HCT116 (cell line): ENCODE measurements at places on chromosomes 2 and 18.

DNA sequence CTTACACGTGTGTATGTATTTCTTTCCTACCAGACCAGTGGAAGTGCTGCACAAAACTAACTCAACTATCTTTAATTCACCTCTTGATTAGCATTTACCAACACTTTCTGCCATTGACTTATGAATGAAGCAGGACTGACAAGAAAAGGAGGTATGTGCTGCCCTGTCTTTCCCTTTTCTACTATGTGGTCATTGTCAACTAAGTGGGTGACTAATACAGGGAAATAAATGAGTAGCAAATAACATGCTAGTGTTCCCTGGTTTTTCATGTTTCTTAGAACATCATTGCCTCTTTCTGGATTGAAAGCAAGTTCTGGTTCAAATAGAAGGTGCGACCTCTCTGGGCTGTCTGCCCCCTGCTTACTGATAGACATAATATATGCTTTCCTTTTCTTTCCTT, 58.0 kb downstream of the LINC00305 start:
- DNase-seq, result no peak

DNA sequence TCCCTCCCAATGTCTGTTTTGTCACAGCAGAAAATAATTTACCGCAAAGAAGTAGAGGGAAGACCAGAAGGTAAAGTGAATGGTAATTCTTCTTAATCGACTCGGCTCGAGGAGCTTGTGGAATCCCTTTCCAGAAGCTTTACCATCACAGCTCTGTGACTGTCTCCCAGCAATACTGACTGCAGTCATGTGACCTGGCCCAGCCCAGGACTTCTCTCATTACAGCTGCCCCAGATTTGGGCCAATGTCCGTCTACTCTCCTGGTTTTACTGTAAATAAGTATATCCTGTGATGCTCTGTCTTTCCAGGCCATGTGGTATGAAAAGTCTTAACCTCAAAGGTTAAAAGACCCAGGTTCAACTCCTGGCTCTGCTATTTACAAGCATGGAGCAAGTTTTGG, 18.9 kb upstream of the ELOA2 start:
- no peak for DNase-seq

DNA sequence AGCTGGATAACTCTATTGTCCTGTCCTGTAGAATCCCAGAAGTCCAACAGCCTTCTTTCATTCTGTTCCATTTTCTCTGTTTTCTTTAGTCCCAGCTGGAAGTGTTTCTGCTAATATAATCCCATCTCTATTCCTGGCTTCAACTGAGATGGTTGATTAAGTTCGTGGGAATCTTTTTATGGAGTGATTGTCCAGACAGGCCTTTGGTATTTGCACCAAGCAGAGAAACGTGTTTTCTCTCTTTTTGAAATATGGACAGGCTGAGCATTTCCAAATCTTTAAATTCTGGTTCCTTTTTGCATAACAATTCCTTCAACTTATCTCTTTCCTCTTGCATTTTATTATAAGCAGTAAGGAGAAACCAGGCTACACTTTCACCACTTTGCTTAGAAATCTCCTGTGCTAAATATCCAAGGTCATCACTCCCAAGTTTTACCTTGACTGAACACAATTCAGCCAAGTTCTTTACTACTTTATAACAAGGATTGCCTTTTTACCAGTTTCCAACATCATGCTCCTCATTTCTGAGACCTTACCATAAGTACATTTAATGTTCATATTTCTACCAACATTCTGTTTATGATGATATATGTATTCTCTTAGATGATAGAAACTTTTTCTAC, 108.8 kb downstream of the ZFP36L2 start:
- no peak for DNase-seq

DNA sequence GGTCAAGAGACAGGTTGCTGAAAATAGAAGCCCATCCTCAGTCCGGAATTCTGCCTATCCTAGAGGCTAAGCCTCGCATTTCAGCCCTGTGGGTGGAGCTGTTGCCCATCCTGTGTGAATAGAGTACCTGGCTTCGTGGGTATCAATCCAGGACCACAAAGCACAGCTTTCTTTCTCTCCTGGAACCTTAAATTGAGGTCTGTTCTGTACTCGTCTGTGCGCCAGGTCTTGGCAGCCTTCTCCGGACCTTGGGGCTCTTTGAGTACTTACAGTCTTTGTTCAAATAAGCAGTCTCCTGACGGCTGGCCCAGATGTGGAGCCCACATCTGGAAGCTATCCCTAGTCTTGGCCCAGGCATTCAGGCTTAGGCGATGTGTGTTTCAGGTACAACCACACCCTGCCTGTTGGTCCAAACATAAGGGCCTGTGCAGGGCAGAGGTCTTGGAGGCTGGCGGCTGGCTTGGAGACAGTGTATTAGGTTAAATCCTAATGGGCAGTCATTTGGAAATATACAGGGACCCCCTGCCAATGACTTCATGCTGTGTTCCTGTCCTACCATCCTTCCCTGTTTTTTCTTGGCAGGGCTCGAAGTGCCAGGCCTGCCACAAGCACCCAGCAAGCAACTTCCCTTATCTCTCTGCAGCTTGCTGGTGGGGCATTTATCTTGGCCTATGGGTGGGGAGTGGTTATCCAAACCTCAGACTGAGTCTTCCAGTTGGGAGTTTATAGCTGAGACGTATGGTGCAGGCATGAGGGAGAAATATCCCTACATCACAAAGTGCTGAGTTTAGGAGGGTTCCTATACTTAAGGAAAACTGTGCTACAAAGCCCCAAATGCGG, 294.1 kb downstream of the BCL2 start:
- DNase-seq, result no peak

- DNase-seq, result no peak
These were observed 6.6 kb upstream of the TMEM214 start for GRCh38 chr2:27025861-27026851.

- peak; percentile 27 for DNase-seq
These were observed 5.5 kb upstream of the SFT2D3 start for GRCh38 chr2:127695491-127696472.

DNA sequence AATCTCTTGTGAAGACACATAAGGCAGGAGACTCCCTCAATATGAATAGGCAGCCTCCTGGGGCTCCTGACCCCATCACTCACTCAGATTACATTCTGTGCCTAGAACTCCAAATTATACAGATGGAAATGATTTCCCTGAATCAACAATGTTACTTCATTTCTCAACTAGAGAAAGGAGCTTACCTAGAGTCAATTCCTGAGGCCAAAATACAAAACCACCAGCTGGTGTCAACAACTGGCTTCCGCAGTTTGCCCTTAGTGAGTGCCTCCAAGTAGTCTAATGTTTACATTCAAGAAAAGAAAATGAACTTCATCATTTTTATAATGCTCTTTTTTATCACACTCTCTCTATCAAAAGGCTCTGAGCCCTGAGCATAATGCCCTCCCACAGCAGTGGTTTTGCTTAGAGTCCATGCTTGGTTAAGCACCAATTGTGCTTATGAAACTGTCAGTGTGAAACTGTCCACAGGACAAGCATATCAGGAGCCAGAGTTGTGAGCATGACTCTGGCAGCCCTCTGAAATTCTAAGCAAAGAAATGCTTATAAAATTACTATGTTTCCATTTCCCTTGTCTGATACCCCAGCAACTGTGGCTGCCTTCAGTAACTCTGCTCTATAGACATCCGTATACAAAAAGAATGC, 305.7 kb upstream of the PKDCC start:
- no peak for DNase-seq

- no peak for DNase-seq
These were observed 130.3 kb upstream of the GLI2 start for GRCh38 chr2:120605231-120605935.

GRCh38 chr18:60554967-60555366, 182.4 kb upstream of the MC4R start:
- no peak for DNase-seq

DNA sequence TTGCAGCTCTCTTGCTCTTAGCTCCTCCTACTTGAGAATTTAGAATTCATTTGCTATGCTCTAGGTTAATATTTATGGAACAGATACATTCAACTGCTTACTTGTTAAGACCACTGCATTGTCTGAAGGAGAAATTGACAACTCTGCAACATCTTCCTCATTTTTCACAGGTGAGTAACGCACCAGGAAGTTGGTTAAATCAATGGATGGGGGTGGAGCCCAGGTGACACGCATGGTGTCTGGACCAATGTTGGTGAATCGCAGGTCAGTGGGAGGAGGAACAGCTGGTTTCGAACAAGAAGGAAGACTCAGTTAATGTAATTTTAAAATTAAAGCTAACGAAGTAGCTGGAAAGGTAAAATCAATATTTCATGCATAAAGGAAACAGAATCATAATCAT, 44.3 kb downstream of the FN1 start:
- DNase-seq, result peak; percentile 41

DNA sequence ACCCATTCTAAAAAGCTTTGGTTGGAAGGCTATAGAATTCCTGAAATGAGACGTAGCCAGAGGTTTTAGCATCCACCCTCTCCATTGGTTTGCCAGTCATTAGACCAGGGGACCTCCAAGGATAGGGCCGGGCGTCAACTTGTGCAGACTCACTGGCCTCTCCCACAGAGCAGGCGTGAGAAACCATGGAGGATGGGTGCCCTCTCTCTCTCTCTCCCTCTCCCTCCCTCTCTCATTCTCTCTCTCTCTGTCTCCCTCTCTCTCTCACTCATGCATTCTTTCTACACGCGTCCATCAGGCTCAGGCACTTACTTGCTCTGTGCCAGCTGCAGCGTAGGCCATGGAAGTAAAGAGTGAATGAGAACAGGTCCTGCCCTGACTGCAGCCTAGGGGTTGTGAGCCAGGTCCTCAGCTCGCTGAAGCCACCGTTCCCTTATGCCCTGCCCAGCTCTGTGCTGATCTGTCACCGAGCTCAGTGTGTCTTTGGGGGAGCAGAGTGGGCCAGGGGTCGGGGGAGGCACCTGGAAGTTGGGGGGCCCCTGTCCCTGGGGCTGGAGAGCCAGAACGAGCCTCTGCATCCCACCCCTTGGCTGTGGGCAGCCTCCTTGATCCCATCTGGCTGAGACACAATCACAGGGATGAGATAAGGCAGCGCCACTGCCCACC, 304.4 kb upstream of the HS6ST1 start:
- DNase-seq, result no peak

- peak; percentile 7 for DNase-seq
These were observed 4.2 kb downstream of the TTC27 start for GRCh38 chr2:32632089-32632488.

GRCh38 chr18:78138983-78139496, 840.6 kb upstream of the SALL3 start:
- no peak for DNase-seq
